Natural killer cell treated with Interleukin-12 subunit alpha and Interleukin-12 subunit beta and Interleukin-15 and Interleukin-18, amount 100 ng/mL, for 72 hours (primary cell): ENCODE measurements at places on chromosomes 2 and 18.

DNA sequence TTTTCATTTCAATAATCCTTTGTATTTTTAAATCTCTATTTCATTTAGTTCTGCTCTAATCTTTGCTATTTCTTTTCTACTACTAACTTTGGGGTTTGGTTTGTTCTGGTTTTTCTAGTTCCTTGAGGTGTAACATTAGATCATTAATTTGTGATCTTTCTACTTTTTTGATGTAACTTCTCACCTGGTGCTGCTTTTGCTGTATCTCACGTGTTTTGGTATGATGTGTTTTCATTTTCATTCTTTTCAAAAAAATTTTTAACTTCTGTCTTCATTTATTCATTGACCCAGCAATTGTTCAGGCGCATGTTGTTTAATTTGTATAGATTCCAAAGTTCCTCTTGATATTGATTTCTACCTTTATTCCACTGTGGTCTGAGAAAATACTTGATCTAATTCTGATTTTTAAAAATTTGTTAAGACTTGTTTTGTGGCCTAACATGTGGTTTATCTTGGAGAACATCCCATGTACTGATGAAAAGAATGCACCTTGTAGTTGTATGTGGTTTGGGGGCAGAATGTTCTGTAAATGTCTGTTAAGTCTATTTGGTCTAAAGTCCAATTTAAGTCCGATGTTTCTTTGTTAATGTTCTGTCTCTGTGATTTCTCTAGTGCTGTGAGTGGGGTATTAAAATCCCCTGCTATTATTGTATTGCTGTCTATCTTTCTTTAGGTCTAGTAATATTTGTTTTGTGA is 17.3 kb upstream of the MALT1 start:
- DNase-seq: no peak

GRCh38 chr2:20419007-20419576 is 27.8 kb upstream of the RHOB start:
- no peak for DNase-seq

DNA sequence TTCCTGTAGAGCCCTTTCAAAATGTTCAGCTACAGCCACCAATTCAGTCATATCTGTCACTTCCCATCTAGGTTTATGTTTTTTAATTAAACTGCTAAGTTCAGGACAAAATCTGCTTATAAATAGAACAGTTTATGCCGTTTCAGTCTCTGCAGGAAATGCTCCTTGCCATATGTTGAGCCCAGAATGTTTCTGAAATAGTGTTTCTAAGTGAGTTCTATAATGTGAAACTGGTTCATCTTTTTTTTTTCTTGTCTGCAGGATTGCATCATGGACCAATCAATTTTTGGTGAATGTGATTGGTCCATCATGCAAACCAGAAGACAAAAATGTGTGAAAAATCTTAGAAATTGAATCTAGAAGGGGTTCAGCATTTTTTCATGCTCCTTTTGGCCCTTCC is 30.2 kb upstream of the RHOB start:
- no peak for DNase-seq

GRCh38 chr2:159793326-159793725 is 4.7 kb downstream of the CD302 start:
- no peak for DNase-seq

DNA sequence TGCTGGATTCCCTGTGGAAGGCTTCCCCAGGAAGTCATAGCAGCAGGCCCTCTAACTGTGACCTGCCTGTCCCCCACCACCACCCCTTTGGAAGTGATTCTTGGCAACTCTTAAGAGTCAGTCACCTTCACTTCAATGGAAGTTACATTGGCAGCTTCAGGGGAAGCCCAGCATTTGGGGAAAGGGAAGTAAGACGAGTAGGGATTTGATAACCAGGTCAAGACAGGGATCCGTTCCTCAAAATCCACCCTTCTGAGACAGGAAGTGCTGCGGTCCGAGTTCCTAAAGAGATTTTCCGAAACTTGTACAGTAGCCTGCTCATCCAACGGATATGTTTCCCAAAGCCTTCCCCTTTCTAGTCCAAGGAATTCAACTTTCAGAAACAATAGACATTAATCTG is 54.2 kb downstream of the MRPL35 start:
- DNase-seq: no peak

GRCh38 chr2:144374163-144374661 is 145.7 kb downstream of the ZEB2 start:
- DNase-seq: no peak

- no peak for DNase-seq
These were observed 381.9 kb upstream of the MC4R start for GRCh38 chr18:60754413-60755009.

- peak; percentile 82 for DNase-seq
These were observed 159.2 kb downstream of the FAM210A start for GRCh38 chr18:13566941-13567746.

DNA sequence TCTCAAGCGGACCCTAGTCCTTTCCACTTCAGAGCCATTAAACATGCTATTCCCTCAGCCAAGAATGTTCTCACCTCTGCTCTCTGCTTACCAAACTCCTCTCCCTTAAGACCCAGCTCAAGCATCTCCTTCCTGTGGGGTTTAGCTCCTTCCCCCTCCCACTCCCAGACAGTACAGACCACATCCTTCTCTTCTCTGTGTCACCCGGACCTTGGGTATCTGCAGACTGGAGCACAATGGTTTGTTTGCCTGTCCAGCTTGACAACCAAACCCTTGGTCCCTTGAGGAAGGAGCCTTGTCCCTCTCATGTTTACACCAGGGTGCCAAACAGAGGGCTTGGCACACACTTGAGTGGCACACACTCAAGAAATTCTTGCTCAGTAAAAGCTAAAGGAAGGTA is 4.1 kb upstream of the CD8A start:
- DNase-seq: peak; percentile 62

- no peak for DNase-seq
These were observed 30.0 kb upstream of the KLHL14 start for GRCh38 chr18:32802591-32803451.

DNA sequence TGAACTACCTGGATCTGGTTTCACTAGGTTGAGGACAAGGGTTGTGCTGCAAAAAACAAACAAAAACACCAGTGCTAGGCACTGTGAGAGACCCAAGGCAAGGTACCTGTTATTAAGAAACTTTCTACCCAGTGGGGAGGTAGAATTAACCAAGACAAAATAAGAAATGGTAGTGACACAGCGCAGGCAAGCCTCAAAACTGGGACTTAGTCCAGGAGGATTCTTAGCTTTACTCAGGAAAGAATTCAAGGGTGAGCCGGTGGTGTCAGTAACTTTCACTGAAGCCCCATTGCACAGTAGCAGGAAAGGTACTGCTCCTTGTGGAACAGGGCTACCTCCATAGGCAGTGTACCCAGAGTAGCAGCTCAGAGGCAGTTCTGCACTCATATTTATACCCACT is 131.6 kb downstream of the SCG2 start:
- DNase-seq: no peak

DNA sequence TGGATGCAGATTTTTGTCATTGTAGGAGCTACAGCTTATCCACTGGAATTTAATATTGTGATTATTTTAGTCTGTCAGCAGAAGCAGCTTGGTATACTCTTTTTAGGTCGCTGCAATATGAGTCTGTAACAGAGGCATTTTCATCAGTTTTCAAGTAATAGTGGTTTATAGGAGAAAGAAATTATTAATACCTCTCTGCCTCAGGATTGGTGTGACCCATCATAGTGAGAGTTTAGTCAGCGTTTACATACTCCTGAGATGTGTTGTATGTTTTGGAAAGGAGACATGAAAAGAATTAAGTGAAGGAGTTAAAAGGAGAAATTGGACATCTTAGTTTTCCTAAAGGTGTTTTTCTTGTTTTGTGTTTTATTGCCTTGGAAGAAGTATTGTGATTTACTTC is 189.8 kb downstream of the GULP1 start:
- DNase-seq: no peak

- no peak for DNase-seq
These were observed 460.8 kb downstream of the IRS1 start for GRCh38 chr2:226338825-226339224.

DNA sequence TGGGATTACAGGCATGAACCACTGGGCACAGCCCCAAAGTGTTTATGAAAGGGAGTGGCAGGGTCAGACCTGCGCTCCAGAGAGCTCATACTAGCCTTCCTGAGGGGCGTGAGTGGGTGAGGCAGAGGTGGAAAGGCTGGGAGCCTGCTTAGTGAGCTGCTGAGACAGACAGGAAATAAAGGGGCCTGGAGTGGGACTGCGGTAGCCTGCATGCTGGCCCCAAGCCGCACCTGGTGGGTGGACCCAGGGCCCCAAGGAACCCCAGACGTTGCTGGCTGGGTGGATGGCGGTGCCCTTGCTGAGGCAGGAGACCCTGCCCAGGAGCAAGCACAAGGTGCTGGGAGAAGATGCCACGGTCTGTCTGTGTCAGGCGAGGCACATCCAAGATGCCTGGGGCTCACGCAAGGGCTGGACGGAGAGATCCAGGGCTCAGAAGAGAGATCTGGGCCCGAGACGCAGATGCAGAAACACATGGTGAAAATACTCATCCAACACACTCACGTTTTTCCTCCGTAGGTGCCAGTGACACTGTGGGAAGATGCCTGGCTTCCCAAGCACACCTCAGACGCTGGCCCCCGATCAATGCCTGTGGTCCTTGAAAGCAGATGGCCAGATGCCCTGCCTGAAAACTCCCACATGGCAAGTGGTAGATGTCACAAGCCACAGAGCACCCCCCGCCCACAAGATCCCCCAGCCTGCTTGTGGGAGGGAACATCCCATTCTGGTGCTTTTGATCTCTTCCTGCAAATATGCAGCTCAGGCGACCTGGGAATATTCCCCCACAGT is 151.1 kb downstream of the GLI2 start:
- no peak for DNase-seq

DNA sequence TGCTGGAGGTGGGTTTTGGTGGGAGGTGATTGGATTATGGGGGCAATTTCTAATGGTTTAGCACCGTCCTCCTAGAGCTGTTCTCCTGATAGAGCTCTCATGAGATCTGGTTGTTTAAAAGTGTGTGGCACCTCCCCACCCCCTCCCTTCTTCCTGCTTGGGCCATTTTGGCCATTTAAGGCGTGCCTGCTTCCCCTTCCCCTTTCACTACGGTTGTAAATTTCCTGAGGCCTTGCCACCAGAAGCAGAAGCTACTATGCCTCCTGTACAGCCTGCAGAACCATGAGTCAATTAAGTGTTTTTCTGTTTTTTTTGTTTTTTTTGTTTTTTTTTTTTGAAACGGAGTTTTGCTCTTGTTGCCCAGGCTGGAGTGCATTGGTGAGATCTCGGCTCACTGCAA is 335.7 kb upstream of the HS6ST1 start:
- no peak for DNase-seq

- no peak for DNase-seq
These were observed 79.8 kb upstream of the CCDC141 start for GRCh38 chr2:179129574-179130238.

- DNase-seq: no peak
These were observed 630 bp upstream of the ZNF512 start for GRCh38 chr2:27582129-27582694.

GRCh38 chr2:151845481-151845880 is 17.3 kb upstream of the ARL5A start:
- DNase-seq: no peak

DNA sequence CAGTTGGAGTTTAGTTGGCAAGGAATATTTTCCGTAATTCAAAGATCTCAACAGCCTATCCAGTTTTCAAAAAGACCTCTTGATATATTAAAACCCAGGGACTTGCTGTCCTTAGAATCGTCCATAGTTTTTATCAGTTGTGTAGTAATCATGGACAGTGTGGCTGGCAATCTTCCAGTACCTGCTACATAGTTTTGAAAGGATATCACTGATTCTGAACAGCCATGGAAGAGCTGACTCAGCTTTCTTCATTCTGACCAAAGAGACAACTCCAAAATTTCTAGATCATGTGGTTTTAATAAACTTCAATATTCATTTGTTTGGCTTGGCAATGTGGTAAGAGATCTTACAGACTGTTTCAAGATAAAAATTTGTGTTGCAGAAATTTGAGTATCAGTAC is 616.7 kb downstream of the TDRD15 start:
- DNase-seq: no peak

- no peak for DNase-seq
These were observed 595 bp upstream of the HDHD2 start for GRCh38 chr18:47150824-47151366.

- DNase-seq: no peak
These were observed 4.0 kb upstream of the SPP2 start for GRCh38 chr2:234046521-234046920.

DNA sequence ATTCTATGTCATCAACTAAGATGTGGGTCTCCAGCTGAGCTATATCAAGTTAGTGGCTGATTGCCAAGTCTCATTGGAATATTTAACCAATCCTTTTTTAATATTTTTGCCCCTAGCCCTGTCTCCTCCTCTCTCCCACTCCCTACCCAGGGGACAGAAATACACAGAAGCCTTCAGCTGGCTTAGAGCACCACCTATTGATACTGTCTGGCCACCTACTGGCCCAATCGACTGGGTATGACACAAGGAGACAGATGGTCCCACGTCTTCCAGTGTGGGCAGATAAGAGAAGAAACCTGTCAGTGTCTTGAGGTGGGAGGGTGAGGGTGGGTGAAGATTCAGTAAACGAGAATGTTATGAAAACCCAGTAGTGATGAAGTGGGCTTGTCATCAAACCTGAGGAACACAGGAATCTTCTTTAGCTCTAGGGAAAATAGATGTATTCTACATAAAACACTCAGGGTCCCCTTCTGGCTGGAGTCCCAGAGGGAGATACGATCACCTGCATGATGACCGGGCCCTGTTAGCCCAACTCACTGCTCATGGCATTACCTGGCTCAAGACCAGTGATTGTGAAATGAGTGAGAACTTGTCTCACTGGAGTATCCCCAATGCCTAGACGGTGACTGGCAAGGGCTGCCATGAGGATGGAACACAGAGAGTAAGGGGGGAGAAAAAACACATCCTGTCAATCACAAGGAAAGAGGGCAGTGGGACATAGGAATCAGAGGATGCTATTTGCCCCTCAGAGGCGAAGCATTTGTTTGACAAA is 26.7 kb downstream of the POLR1A start:
- DNase-seq: no peak

GRCh38 chr2:211755187-211755586 is 783.4 kb downstream of the ERBB4 start:
- DNase-seq: no peak

- DNase-seq: no peak
These were observed 21.0 kb upstream of the SELENOI start for GRCh38 chr2:26324903-26325302.

DNA sequence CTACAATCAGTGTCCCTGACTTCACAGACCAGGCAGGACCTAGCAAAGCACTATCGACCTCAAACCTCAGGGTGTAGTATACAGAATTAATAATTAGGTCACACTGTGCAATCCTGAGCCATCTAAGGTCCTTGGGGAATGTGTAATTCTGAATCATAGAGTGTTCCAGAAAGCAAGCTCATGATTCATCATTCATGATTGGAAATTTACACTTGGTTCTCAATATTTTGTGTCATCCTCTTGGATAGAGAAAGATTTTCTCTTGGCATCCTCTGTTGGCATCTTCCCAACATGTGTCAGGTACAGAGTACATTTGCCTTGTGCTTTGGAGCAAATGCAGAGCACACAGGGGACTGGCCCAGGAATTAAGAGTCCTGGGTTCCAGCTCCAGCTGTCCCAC is 245.0 kb upstream of the NT5C1B start:
- no peak for DNase-seq

- no peak for DNase-seq
These were observed 75.4 kb downstream of the DYSF start for GRCh38 chr2:71528749-71529148.

- peak; percentile 84 for DNase-seq
These were observed 46.9 kb downstream of the DNMT3A start for GRCh38 chr2:25294573-25295462.

- no peak for DNase-seq
These were observed 1185.6 kb upstream of the FAM98A start for GRCh38 chr2:34784701-34785100.
